ENCODE measurements at places on chromosomes 6 and 20.
A peak's percentile ranks its signal among the peaks of the same experiment; 100 is the strongest.

- no peak for DNase-seq
Observed at GRCh38 chr20:33249456-33249855, 13.7 kb downstream of the BPIFA1 start.

DNA sequence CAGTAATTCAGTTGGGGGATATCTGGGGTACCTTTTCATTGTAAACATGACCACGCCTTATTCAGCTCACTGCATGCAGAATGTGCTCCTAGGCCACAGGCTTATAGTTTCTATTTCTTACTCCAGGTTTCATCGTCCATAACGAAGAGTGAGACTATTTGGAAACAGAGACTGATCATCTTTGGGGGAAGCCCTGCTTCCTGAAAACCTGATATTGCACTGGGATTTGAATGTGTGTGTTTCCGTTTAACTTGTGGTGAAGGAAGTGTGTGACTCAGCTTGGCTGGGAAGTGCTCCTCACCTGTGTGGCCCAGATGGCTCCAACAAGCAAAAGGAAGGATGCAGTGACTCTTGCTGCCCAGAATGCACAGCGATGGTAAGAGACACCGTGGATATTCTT lies 19.6 kb upstream of the LTV1 start:
- DNase-seq, result no peak

DNA sequence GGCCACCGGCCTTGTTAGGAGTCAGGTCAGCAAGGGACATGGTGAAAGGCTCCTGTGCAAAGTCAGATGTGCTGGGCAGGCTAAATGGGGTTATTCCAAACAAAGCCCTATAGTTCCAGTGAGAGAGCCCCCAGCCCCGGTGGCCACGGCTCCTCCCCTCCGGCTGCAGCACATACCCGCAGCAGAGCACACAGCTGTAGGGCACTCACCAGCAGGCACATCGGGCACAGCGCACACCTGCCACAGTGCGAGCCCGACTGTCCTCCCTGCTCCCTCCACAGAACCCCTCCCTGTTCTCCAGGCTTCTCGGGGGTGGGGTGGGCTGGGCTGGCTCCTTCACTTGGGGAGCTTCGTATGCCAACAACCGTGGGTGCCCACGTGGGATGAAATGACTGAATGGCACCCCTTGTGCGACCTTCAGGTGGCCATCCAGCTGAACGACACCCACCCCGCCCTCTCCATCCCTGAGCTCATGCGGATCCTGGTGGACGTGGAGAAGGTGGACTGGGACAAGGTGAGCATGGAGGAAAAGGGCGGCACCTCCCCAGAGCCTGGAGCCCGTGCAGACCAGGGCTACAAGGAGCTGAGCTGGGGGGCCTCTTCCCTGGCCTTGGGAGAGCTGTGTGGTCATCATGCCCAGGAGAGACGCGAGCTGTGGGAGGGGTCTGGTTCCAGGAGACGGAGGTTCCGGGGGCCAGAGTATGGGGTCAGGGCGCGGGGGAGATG lies 30.9 kb downstream of the PYGB start:
- no peak for DNase-seq

DNA sequence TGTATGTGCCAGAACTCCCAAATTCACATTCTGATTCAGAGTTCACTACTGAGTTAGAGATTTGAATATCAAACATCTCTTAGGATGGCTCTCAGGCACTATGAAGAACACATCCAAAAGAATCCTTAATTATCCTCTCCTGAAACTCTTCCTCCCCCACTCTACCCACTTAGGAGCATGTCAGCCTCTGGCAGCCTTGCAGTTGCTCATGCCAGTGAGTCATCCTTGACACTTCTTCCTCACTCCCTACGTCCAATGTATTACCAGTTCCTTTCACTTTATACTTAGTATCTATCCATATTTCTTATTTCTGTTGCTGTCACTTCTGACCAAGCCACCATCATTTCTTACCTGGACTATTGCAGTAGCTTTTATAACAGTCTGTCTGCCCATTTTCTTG lies 192.0 kb upstream of the IMPG1 start:
- DNase-seq, result no peak

DNA sequence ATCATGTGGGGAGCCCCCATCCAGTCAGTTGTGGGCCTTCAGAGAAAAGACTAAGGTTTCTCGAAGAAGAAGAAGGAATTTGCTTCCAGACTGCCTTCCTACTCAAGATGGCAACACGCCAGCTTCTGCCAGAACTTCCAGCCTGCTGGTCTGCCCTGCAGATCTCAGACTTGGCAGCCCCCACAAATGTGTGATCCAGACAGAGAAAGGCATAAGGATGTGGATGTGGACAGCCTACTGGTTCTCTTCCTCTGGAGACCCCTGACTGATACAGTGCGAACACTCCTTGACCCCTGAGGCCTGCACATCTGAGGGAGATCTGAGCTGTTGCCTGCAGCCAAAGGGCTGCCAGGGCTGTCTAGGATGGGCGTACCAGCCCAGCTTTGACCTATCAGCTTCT lies 8.6 kb downstream of the GABRR1 start:
- DNase-seq, result peak; percentile 12

DNA sequence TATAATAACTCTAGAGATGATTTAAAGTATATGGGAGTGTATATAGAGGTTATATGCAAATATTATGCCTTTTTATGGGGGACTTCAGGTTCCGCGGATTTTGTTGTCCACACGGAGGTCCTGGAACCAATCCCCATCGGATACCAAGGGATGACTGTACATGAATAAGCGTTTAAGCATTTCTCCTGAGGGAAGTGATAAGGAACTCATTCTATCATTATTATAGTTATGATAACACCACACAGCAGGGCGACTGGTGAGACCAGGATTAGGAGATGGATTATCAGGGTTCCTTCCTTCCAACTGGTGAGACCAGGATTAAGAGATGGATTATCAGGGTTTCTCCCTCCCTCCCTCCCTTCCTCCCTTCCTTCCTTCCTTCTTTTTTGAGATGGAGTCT lies 6.6 kb downstream of the ECI2 start:
- DNase-seq, result no peak

GRCh38 chr6:168075787-168076202 lies 3.2 kb downstream of the FRMD1 start:
- no peak for DNase-seq

- DNase-seq, result no peak
Observed at GRCh38 chr6:155040901-155041650, 46.0 kb downstream of the TIAM2 start.

DNA sequence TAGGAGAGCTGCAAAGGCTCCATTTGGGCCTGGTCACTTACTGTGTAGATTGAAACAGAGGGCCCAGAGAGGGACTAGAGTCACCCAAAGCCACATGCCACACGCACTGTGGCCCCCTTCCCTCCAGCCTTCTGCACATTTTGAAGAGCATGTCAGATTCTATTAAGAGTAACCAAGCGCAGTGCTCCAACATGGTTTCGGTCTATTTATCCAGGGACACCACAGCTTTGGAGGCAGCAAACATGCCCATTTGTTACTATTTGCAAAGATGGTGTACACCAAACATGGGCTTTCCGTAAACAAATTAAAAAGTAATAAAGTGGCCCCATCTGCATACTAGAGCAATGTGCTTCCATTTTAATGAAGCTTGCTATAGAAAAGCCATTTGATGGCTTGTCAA lies 43.7 kb upstream of the CCDC167 start:
- no peak for DNase-seq

DNA sequence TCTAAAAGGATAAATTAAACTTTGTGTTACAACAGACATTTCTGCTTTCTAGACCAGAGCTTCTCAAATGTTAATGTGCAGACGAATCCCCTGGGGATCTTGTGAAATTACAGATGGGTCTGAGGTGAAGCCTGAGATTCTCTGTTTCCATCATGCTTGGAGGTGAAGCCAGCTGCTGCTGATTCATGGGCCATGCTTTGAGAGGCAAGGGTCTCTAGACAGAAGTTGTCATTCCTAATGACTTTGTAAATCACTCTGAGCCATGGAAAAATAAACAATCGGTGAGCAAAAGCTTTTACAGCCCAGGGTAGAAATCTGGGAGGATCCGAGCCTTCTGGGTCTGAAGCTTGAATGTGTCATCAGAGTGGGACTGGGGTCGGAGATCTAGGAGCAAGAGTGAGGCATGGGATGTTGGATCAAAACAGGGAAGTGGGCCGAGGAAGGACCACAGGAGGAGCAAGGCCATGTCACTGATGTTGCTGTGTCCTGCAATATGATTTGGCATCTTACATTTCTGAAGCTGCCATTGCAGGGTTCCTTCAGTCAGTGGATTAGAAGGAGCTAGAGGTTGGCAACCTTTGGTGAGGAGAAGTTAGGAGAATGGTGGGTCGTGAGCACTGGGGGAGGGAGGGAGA lies 77.3 kb downstream of the TRMT11 start:
- no peak for DNase-seq

DNA sequence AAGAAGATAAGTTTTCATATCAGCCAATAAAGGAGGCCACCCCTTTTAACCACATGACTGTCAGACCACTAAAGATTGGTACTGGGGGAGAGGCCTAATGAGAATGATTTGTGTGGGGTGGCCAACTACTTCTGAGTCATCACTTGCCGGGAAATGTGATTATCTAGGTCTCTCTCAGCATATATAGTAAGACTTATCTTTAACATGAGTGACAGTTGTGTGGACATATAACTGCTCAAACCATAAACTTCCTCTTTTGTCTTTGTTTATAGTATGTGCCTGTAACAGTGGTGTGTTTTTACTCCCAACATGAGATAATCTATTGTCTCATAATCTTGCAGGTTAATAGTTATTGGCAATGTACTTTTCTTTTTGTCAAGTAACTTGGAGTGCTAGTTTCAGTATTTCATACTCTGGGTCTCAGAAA lies 312.4 kb downstream of the CDKAL1 start:
- DNase-seq, result no peak

GRCh38 chr6:134166511-134167261 lies 114.3 kb upstream of the SLC2A12 start:
- DNase-seq, result peak; percentile 63

GRCh38 chr6:41746107-41746506 lies 1.1 kb downstream of the PGC start:
- no peak for DNase-seq

DNA sequence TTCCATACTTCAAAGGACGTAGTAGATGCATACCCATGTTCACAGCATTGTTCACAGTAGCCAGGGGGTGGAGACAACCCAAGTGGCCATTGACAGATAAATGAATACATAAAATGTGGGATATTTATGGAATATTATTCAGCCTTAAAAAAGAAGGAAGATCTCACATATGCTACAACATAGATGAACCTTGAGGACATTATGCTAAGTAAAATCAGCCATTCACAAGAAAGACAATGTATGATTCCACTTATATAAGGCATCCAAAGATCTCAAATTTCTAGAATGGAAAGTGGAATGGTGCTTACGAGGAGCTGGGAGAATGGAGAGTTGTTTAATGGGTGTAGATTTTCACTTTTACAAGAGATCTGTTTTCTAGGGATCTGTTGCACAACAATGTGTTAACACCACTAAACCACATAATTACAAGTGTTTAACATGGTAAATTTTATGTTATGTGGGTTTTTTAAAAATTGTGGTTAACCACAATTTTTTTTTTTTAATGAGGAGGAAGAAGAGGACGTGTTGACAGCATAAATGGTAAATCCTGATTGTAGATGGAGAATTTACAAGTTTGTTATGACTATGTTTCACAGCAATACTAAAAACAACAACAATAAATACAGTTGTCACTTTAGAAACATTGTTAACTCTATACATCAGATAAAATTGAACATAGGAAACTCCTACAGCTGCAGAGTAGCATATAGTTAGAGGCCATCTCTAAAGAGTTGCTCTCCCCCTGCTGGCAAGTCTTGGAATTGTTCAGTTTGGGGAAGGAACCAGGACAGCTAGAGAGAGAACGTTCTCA lies 41.6 kb downstream of the CCN2 start:
- peak; percentile 87 for DNase-seq

GRCh38 chr6:21335591-21335990 lies 258.0 kb upstream of the SOX4 start:
- no peak for DNase-seq

- peak; percentile 95 for DNase-seq
Observed at GRCh38 chr6:132512638-132513632, at the start of gene STX7. TSS of gene STX7 (minus strand) at chr6:132513116. CDS start at chr6:132503530, 9,586 bp downstream.

GRCh38 chr6:136921936-136922684 lies at the start of gene SLC35D3:
TSS of gene SLC35D3 (plus strand) at chr6:136922301. CDS start at chr6:136922429, 128 bp downstream.
- DNase-seq, result peak; percentile 76

DNA sequence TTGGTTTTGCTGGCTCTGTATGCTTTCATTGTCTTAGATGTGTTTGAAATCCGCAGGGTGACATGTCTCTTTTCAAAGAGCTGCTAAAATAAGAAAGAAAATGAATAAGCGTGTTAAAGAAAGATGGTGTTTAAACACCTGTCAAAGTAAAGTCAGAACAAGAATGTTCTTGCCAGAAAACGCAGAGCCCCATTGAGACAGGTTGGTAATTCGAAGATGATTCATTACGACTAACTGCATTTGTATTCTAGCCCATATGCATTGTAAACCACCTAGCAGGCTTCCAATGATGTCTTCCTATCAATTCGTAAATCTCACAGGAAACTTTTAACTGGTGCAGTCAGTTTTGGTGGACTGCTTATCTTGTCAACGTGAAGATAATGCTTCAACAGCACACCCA lies 16.8 kb downstream of the PHACTR2 start:
- DNase-seq, result no peak

- no peak for DNase-seq
Observed at GRCh38 chr6:139643986-139644385, 269.5 kb upstream of the CITED2 start.

- no peak for DNase-seq
Observed at GRCh38 chr6:134094441-134094840, 42.0 kb upstream of the SLC2A12 start.

GRCh38 chr6:155493026-155493693 lies 37.5 kb upstream of the NOX3 start:
- DNase-seq, result no peak

- DNase-seq, result no peak
Observed at GRCh38 chr20:59692139-59692538, 87.8 kb downstream of the PHACTR3 start.

- no peak for DNase-seq
Observed at GRCh38 chr6:108133594-108134179, 32.1 kb upstream of the NR2E1 start.

DNA sequence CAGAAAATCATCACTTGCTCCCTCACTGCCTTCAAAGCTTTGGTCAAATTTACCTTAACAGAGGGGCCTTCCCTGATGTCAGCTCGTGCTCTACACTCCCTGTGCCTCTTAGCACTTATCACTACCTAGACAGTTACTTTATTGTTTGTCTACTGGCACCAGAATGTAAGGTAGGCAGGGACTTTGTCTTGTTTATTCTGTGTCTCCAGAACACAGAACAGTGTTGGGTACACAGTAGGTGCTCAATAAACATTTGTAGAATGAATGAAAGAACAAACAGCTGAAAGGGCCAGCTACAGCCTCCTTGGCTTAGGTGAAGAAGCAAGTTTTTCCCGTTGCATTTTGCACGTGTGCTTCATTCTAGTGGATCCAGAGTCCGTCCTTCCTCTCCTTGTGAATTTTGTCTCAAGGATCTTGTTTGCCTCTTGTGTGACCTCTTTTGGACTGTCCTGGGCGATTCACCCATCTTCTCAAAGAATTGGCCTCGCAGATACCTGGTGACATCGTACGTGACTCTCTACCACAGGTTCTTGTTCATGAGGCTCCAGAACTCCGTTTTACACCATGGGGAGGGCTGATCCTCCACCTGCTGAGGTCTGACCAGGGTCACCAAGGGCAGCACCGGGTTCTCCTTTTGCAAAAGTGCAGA lies 84.2 kb upstream of the ARMC2 start:
- DNase-seq, result no peak

GRCh38 chr6:45569210-45569945 lies 191.6 kb upstream of the SUPT3H start:
- DNase-seq, result no peak

- DNase-seq, result peak; percentile 22
Observed at GRCh38 chr20:57620274-57620990, at the start of gene ZBP1. TSS of gene ZBP1 (minus strand) at chr20:57620426. CDS start at chr20:57620295, 131 bp downstream.

All from suppressor macrophage (primary cell).